Right atrium auricular region (tissue), 2 donors: ENCODE measurements at places on chromosomes 13 and 19. TPM values are rescaled to one million over a fixed set of nuclear protein-coding genes. Genes with fewer than 3 reads are reported as not detected.

DNA sequence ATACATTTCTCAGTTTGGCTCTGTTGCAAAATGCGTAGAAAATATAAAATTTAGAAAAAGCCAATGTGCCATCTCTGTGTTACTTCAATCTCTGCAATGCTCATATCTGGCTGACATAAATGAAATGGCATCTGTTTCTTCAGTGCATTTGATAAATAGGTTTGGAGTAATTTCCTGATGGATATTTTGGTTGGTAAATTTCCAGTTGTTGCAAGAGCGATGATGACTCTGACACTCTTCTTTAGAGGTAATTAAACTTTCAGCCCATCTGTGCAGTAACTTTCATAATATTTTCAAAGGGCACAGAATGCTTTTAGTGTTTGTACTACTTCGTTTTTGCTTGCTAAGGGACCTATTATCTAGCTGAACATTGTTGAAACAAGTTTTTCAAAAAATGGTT, 1286.4 kb downstream of the PCDH9 start:
- no peak overlapping the region for H3K27ac ChIP-seq
- peaks cover 10% of the 10 kb centered on the region for H3K4me1 ChIP-seq
- no peak overlapping the region for H3K4me3 ChIP-seq
- DNase-seq: no peak

DNA sequence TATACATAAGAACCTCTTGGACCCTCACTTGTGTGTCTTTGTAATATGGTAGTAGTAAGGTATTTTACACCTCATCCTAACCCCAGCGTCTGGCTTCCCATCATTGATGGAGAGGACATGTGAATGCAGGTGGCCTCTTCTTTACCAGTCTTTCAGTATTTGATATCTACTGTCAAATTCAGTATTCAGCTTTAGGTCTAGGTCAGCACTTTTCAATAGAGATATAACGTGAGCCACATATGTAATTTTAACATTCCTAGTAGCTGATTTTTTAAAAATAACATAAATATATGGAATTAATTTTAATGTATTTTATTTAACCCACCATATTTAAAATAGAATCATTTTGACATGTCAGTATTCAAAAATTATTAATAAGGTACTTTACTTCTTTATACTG, 2.9 kb downstream of the RAP2A start:
- no peaks in the 10 kb centered on the region for H3K27me3 ChIP-seq
- H3K27ac ChIP-seq: no peak overlapping the region
- DNase-seq: no peak
- H3K4me1 ChIP-seq: no peaks in the 10 kb centered on the region
- no peaks in the 10 kb centered on the region for H3K36me3 ChIP-seq

- no peak for DNase-seq
- peaks cover 20% of the 10 kb centered on the region for H3K4me1 ChIP-seq
- no peaks in the 10 kb centered on the region for H3K27me3 ChIP-seq
- peak overlapping the region; percentile 98 for H3K27ac ChIP-seq
- peak overlapping the region; percentile 93 for H3K4me3 ChIP-seq
These were observed 647 bp upstream of the KLF12 start for GRCh38 chr13:74134777-74135325.

The LPAR2 gene
- 3.1 TPM for total RNA-seq

The IQCN gene
- total RNA-seq: 1.5 TPM

- H3K27ac ChIP-seq: no peak overlapping the region
- H3K27me3 ChIP-seq: no peaks in the 10 kb centered on the region
- no peaks in the 10 kb centered on the region for H3K36me3 ChIP-seq
- no peak overlapping the region for H3K4me3 ChIP-seq
- H3K4me1 ChIP-seq: peaks cover 7% of the 10 kb centered on the region
These were observed 68.4 kb downstream of the F2RL3 start for GRCh38 chr19:16957151-16957701.

The C13orf42 gene
- total RNA-seq: not detected

DNA sequence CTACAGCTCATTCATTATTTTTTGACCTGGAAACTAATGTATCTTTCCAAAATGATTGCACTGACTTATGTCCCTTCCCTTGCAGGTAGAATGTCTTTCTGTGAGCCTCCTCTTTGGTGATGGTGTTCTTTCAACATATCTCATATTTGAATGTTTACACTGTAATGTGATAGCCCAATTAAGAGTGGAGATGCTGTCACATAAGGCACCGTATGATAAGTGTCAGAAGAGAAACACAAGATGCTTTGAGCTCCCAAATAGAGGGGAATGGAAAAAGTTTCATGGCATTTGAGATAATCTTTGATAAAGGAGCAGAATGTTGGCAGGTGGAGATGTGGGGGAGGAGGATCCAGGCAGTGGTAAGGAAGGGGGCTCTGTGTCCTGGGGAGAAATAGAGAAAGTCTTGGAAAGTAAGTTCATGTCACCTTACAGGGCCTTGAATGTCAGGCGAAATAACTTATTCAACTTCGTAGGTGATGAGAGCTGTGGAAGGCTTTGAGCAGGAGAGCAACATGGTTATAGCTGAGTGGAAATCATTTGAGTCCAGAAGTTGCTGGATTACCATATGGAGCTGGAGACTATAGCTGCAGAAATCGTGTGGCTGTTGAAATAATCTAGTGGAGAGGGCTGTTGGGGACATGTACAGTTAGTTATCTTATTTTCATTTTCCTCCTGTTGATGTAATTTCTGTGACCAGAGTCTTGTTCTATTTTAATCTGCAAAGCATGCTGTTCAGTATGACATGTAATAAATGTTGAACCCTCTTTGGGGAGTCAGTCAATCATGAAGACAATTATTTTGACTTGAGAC, 10.3 kb upstream of the RNF113B start:
- no peak for DNase-seq
- H3K4me3 ChIP-seq: no peak overlapping the region
- H3K36me3 ChIP-seq: no peaks in the 10 kb centered on the region
- H3K27ac ChIP-seq: peak overlapping the region; percentile 6
- no peaks in the 10 kb centered on the region for H3K27me3 ChIP-seq
- H3K4me1 ChIP-seq: no peaks in the 10 kb centered on the region

The LSM7 gene
- 38.6 TPM for total RNA-seq

- no peak overlapping the region for H3K4me3 ChIP-seq
- DNase-seq: no peak
- no peaks in the 10 kb centered on the region for H3K27me3 ChIP-seq
- no peak overlapping the region for H3K27ac ChIP-seq
- no peaks in the 10 kb centered on the region for H3K36me3 ChIP-seq
These were observed 28.0 kb upstream of the KBTBD7 start for GRCh38 chr13:41222259-41222852.
